ENCODE measurements at places on chromosomes 6 and 20.

DNA sequence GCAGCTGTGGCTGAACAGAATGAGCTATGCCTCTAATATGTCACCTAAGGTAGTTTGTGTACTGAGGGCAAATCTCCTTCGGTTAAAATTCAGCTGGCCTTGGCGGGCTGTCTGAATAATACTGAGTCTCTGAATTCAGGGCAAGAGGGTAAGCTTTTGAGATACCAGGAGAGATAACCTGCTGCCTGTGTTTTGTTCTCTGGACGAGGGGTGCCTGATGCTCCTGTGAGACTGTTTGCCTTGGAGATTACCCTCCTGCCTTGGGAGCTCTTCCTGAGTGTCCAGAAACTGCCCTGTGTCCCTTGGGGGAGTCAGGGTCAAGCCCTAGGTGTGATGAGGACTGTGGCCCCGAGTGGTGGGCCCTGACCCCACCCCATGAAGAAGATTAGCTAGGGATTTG is 282.9 kb downstream of the KIF16B start:
- no peak for DNase-seq

DNA sequence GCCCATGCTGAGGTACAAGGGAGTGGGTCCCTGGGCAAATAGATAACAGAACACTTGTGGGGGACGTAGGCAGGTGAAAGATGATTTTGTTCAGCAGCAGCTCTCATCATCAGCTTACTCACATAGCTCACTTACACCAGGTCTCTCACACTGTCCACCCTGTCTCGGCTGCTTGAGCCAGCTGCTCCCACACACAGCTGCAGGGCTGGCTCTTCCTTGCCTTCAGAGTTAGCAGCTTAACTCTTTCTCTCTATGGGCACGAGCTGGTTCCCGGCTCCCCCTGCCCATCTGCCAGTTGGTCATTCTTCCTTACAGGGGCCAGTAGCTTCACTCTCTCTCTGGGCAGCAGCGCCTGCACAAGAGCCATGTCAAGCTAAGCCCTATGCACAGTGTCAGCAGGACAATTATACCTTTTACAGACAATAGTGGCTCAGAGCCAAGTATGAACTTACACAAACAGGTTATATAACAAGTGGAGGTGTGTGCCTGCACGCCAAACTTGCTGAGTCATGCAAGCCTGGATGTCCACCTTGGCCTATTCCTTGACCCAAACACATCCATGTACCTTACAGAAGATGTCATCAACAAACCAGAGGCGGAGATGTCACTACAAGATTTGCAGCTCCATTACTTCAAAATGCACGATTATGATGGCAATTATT is 18.7 kb downstream of the ZNF391 start:
- DNase-seq: no peak

GRCh38 chr6:12478921-12479320 is 188.8 kb downstream of the EDN1 start:
- DNase-seq: no peak

DNA sequence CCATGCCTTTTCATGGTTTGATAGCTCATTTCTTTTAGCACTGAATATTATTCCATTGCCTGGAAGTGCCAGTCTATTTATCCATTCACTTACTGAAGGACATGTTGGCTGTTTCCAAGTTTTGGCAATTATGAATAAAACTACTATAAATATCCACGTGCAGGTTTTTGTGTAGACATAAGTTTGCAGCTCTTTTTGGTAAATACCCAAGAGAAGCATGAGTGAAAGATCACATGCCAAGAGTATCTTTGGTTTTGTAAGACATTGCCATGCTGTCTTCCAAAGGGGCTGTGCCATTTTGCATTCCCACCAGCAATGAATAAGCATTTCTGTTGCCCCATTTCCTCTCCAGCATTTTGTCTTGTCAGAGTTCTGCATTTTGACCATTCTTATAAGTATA is 120.9 kb downstream of the MANEA start:
- no peak for DNase-seq

GRCh38 chr6:63448229-63448628 is 124.1 kb upstream of the LOC128125822 start:
- no peak for DNase-seq

- no peak for DNase-seq
Observed at GRCh38 chr20:63343460-63344445, 17.4 kb downstream of the CHRNA4 start.

GRCh38 chr6:156269751-156270369 is 507.3 kb upstream of the ARID1B start:
- no peak for DNase-seq

GRCh38 chr6:154515826-154516225 is 5.3 kb upstream of the CNKSR3 start:
- no peak for DNase-seq

- no peak for DNase-seq
Observed at GRCh38 chr6:23754197-23754596, 371.8 kb upstream of the NRSN1 start.

GRCh38 chr6:75145976-75146375 is 59.9 kb downstream of the COL12A1 start:
- DNase-seq: no peak

- no peak for DNase-seq
Observed at GRCh38 chr6:149445573-149445972, 39.2 kb downstream of the ZC3H12D start.

Data from activated T-helper 9 cell treated with anti-CD3 and anti-CD28 coated beads, Interleukin-2, amount 50 U/mL, for 16 hours (primary cell).